Amygdala (tissue), 56 donors: ENCODE measurements at places on chromosomes 4 and X.

DNA sequence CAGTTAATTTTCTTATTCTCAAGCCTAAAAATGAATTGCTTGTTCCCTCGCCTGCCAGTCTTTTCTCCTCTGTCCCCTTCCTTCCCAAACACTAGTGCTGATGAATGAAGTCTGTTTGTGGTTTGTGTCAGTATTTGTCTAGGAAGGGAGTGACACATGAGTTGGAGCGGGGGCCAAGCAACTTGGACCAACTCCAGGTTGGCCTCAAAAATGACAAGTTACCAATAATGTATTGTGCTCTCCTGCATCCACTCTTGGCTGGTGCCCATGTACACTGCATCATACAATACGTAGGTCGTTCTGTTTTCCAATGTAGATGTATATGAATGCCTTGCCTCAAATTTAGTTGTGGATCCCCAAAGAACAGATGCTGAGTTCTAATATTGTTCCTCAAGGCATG is 223.0 kb upstream of the GPC4 start:
- DNase-seq = no peak

- DNase-seq = no peak
Measured at GRCh38 chr4:164488114-164488513, 265.8 kb upstream of the SMIM31 start.

GRCh38 chrX:133215017-133215416 is 3.1 kb downstream of the TFDP3 start:
- DNase-seq = no peak

- peak; percentile 14 for DNase-seq
Measured at GRCh38 chrX:49878128-49878833, 1.0 kb upstream of the USP27X start.

DNA sequence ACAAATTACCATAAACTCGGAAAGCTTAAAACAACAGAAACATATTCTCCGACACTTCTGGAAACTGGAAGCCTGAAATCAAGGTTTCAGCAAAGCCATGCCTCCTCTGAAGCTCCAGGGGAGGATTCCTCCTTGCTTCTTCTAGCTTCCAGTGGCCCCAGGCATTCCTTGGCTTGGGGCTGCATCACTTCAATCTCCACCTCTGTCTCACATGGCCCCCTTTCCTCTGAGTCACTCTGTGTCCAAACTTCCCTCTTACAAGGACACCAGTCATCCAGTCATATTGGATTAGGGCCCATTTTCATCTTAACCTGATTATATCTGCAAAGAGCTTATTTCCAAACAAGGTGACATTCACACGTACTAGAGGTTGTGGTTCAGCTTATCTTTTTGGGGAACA is 17.3 kb downstream of the PARM1 start:
- no peak for DNase-seq

DNA sequence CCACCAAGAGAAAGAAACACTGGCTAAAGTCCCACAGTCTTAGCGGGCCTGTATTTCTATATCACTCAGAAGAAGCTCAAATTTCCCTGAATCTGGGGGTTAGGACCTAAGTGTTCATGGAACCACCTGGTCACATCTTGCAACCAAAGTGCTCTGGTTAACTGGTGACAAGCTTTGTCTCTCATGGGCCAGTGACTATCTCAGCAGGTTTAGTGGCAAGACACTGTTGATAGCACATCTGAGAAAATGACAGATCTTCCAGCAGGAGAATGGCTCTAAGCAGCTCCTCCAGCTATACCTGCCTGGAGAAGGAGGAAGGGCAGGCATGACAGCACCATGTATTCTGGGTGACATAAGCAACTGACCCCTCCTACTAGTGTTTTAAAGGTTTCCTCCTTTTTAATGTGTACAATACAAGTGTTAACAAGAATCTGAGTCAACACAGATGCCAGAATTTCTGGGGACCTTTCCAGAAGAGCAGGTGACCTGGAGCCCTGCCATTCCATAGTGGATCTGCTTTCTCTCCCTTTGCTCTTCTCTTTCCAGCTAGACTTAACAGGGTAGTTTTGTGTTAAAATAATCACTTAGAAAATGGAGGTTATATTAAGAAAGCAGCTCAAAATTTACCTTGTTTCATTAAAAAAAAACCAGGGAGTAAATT is 17.3 kb upstream of the QRFPR start:
- no peak for DNase-seq

- no peak for DNase-seq
Measured at GRCh38 chrX:127037159-127037558, 217.6 kb downstream of the PRR32 start.

GRCh38 chrX:47460561-47460960 is 22.5 kb downstream of the ZNF41 start:
- no peak for DNase-seq

DNA sequence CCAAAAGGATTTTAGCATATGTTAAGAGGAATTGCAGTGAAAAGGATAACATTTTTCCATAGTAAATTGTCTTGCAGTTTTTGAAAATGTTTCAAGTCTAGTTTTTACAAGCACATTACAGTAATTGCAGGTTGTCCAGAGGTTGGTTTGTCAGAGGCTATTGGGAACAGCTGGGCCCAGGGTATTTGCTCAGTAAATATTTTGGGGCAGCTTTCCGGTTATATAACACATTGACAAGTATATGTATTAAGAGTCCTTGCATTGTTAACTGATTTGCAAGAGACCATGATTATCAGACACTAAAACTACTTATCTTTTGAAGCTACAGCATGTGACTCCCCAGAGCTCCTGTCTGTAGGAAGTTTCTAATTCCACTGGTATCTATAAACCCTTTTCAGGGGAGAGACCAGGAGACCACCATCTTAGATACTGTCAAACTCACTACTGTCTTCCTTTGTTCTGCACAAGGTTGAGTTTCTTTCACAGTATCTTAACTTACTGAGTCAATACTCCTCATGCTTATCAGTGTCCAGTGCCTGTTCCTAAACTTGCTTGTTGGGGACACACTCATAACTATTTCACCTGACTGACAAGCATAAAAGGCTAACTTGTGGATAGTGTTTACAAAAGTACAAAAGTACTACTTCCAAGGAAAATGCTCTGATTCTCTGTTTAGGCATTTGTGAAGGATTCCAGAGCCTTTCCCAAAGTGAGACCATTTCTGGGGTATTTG is 18.9 kb upstream of the RGN start:
- no peak for DNase-seq

DNA sequence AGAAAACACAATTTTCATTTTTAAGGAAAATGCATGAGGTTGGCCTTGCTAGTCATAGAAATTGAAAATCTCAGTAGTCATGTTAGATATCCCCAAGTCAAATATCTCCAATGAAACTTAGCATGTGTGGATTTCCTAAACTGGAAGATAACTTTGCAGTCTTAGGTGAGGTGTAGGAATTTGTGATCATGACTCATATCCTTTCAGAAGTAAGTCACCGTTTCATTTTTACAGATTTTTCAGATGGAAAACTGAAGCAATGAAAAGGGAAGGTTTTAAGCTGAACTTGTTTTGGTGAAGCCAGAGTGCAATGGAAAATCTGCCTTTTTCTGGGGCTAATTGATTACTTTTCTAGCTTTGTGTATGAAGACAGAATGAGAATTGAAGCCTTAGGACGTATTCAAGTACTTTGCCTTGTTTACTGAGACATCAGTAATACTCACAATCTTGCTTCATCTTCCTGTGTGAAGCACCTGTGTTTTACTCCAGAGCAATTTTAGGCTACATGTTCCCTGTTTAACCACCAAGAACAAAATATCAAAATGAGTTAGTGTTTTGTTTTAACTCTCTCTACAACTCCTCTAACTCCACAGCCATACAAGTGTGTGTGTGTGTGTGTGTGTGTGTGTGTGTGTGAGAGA is 1662.8 kb upstream of the ADGRL3 start:
- no peak for DNase-seq

- DNase-seq = no peak
Measured at GRCh38 chrX:137915466-137915865, 349.5 kb downstream of the ZIC3 start.
